ENCODE measurements at places on chromosomes 12 and 14.

DNA sequence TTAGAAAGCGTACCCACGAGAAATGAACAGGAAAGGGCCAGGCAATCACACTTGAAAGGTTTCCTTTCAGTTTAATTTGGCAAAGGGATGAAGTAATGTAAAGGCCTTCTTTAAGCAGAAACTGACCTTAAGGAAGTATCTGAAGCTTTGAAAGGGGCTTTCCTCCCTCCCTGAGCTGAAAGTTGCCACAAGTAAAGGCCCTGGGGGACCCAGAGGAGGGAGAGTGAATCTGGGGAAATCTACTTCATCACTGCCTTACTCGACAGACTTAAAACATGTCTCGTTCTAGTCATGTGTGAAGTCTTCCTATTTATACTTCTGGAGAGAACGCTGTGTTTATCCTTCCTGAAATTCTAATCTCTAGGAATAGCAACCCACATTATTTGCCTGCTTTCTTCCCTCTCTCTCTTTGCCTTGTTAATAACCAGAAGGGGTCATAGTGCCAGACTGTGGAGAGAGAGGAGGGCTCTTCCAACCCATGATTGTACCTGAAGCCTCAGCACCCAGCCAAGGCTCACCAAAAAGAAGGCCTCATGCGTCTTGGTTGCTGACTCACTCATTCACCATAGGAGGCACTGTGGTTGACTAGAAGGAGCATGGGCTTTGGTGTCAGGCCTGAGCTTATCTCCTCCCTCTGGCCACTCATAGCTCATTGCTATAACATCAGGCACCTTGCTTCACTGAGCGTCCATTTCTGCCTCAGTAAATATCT, 10.2 kb upstream of the GPX2 start:
- DNase-seq: no peak

DNA sequence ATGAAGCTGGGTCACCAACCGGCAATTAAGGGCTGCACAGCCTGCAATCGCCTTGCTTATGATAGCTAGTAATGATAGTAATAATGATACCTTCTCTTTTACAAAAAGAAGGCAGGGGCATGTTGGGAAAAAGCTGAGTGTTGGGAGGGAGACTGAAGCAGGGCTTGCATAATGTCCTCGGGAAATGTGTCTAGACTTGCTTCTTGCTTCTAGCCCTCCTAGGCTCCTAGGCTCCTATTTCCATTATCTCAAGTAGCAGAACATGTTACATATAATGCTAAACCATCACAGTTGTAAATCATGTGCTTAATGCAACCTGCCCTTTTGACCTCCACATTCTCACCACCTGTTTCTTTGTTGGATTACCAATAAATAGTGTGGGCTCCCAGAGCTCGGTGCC, 18.7 kb downstream of the RERGL start:
- no peak for DNase-seq

- no peak for DNase-seq
Measured at GRCh38 chr14:100666851-100667250, 59.8 kb upstream of the DLK1 start.

DNA sequence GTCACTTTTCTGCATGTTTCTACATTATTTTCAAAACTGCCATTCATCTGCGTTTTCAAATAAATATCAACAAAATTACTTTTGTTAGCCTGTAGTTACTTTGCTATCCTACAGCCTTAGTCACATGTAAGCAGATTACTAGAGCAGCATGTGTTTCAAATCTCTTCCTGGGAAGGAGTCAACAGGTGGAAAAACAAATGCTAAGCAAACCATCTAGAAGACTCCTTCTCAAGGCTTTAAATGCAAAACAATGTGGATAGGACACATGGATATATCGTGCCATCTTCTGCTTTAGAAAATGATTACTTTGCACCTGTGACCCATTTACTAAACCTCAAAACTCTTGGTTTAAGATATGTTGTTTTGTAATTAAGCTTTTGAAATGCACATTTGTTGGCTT, 108.9 kb downstream of the SSPN start:
- DNase-seq: no peak

DNA sequence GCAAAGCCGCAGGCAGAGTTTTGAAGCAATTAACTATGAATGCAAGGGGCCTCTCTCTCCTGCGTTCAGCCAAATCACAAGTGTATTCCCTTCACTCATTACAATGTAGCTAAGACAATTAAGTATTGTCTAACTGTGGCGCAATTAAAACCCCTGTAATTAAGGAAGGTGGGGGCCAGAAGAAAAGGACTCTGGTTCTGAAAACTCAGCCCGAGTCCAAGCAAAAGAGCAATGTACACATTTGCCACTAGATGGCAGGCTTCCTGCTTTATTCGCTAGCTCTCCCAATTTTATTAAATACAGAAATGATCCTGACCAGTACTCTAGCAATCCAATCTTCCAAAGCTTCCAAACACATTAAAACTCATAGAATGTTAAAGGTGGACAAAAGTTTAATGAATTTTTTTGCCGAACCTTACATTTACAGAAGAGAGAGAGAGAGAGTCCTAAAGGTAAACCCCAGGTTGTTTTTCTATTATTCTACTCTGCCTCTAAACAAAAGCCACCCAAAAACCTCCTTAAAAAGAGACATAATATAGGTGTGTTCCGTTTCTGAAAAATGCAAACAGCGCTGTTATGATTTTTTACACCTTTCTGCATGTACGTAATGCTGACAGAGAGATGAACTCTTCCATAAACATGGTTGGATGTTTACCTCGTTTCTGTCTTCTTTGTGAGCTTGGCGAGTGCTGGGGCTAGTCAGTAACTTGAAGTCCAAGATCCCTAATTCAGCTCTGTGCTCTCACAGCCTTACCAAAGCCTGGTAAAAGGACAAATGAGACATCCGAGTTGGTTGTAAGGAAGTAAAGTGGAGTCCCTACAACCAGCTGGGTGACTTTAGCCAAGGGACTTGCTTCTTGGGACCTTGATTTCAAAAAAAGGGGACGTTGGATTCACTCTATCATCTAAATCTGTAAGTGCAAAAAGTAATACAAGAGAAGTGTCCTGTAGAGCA, 50.9 kb upstream of the VASH1 start:
- peak; percentile 86 for DNase-seq

DNA sequence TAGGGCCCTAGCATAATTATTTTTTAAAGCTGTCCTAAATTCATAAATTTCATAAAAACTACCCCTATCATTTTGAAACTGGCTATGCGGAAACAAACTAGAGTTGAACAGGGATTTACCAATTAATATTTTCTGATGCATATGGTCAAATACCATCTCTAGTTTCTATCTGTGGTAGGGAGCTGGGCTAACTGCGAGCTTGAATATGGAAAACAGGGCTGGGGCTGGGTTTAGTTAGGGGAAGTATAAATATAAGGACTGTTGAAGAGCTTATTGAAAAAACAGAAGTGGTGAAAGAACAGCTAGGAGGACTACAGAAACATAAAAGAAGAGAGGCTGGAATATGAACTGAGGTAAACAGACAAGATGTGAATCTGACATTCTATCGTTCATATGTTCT, 91.8 kb downstream of the SLC38A1 start:
- peak; percentile 68 for DNase-seq

DNA sequence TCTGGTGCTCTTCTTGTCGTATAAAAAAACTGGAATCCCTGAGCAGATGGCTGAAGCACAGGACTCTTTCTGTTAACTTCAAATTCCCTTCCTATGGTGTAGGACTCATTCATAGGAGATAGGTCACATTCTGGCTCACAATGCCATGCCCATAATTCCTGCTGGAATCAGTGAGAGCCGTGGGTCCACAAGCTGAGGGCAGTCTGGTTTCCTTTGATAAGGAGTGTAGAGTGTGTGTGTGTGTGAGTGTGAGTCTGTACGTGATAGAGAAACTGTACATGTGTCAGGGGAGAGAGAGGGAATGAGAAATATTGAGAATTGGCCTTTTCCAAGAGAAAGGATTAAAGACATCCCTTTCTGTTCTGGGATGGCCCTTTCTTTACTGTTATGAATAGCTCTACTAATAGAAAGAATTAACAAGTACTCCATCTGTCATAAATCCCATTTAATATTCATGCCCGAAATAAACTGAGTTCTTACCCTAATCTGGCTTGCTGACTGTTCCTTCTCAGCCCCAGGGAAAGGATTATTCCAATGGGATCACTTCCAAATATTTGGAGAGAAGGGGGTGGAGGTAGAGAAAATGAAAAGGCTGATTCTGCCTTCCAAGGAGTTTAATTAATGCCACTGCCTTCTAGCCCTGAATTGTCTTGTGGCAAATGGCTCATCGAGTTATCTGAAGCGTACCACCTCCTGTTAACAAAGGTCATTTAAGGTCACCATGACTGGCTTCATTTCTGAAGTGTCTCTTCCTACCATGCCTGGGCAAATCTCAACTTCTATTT, 79.0 kb downstream of the TMX1 start:
- DNase-seq: no peak

GRCh38 chr12:88202500-88202899, 60.4 kb downstream of the TMTC3 start:
- DNase-seq: no peak

DNA sequence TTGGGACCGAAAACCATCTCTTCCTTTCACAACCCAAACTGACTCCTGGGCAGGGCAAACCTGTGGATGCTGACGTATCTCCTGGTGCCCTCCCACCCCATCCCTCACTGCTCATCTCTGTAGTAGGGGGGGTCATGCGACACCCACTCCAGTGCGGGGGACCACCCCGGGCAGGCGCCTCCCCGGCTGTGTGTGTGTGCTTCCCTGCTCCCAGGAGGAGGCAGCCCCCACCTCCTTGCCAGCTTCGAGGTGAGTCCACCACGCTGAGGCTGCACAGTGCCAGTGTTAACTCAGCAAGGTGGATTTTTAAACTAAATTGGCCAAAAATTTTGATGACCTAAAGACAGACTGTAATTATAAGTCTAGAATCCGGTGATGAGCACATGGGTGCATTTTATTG, 46.2 kb upstream of the BEGAIN start:
- no peak for DNase-seq

DNA sequence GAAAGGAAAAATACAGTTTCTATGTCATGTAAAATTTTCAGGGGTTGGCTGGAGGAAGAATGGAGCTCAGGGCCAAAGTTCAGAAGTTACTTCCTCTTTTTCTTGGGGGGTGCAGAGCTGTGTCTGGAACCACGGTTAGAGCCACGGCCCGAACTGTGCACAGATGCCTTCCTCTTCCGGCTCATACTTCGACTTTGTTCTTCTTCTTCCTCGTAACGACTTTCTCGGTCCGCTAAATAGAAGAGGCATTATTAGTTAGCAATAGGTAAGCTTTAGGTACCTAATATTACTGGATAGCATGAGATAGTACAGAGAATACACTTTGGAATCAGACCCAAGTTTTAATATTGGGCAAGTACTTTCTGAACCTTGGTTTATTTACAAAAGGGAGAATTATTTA, 31.2 kb downstream of the SUPT16H start:
- DNase-seq: peak; percentile 84

GRCh38 chr14:31270196-31270772, 62.7 kb upstream of the HECTD1 start:
- DNase-seq: peak; percentile 84

DNA sequence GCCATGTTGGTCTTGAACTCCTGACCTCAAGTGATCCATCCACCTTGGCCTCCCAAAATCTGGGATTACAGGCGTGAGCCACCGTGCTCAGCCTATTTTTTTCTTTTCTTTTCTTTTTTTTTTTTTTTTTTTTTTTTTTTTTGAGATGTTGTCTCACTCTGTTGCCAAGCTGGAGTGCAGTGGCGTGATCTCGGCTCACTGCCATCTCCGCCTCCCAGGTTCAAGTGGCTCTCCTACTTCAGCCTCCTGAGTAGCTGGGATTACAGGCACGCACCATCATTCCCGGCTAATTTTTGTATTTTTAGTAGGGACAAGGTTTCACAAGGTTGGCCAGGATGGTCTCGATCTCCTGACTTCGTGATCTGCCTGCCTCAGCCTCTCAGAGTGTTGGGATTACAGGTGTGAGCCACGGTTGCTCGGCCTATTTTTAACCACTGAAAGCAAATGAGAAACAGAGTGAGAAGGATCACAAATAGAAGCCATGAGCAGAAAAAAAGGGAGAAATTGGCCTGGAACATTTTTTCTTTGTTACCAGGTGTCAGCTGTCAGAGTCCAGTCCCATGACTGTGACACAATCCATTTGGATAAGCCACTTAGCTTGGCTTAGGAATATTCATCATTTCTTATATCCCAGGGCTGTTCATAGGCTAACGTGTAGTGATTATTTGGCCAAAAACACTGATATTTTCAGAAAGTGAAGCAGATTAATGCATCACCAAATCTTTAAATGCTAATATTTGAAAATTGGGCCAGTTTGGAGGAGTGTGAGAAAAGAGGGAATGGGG, 7.9 kb upstream of the NFKBIA start:
- no peak for DNase-seq

DNA sequence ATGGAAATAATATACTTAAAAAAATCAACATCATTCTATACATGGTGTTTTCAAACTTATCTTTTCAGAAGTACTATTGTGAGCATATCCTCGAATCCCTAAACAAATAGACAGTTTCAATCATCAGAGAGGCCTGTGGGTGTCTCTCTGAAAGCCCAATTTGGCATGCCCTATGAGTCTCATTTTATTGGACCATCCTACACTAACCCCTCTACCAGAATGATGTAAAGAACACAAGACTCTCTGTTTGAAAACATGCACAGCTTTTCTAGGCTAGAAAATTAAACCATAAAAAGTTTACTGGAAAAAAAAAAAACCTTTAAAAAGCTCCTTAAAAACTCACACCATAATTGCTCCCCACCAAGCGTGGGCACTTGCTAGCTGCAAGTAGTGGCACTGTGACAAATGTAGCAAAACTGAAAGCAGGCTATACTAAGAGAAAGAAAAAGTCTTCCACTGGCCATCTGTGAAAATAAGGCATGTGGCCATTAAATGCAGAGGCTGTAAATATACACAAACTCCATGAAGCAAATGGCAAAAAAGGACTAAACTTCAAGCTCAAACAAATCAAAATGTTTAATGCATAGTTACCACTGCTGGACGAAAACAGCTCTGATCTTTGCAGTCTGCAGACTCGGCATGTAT, 394.2 kb downstream of the SOX5 start:
- DNase-seq: no peak

DNA sequence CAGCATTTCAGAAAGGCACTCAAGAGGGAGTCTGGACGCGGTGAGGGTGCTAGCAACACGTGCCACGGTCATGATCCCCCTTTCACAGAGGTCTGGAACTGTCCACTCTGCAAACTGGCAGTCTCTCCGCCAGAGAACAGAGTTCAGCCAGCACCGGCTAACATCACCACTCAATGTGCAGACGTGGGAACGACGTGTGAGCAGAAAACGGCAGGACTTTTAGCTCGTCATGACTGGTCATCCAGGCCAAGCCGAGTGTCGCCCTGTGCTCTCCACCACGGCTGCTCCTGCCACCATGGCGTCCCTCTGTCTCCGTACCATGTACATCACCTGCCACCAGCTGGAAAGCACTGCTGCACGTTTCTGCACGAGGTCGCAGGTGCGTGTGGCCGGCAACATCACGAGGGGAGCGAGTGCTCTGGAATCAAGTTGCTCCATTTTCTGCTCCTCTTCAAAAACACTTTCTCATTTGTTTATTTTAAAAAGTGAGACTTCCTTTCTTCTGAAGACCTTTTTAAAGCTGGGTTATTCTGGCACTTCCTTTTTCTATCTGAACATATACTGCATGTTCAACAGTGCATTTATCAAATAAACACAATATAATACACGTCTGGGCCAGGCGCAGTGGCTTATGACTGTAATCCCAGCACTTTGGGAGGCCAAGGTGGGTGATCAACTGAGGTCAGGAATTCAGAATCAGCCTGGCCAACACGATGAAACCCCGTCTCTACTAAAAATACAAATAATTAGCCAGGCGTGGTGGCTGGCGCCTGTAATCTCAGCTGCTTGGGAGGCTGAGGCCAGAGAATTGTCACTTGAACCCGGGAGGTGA, 28.0 kb downstream of the SLC15A4 start:
- DNase-seq: no peak
